Stimulated activated naive CD4-positive, alpha-beta T cell treated with Interleukin-2 at 50 U/mL for 16 hours (primary cell): ENCODE measurements at places on chromosomes 6 and 20.

DNA sequence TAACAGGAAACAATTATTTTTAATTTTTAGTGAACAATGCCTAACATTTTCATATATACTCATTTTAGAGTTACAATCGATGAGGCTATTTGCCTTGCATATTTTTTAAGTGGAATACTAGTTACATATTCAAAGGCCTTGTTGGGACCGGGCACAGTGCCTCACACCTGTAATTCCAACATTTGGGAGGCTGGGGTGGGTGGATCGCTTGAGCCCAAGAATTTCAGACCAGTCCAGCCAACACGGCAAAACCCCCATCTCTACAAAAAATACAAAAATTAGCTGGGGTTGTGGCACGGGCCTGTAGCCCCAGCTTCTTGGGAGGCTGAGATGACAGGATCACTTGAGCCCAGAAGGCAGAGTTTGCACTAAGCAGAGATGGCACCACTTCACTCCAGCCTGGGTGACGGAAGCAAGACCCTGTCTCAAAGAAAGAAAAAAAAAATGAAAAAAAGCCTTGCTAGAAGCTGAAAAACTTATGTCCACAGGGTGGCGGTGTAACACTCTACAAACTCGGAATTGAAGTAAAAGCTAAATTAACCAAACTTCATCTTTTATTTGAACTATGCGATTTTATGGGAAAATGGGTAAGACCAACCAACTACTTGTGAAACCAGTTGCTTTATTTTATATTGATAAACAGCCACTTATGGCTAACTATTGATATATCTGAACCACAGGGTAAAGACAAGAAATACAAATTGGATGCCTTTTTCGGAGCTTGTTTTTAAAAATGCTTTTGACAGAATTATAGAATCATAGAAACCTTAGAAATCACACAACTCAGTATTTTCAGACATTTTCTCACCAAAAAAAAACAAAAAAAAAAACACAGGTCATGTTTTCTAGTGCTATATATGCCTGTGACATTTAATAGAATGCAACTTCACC, 24.1 kb upstream of the ROS1 start:
- peak; percentile 23 for DNase-seq

DNA sequence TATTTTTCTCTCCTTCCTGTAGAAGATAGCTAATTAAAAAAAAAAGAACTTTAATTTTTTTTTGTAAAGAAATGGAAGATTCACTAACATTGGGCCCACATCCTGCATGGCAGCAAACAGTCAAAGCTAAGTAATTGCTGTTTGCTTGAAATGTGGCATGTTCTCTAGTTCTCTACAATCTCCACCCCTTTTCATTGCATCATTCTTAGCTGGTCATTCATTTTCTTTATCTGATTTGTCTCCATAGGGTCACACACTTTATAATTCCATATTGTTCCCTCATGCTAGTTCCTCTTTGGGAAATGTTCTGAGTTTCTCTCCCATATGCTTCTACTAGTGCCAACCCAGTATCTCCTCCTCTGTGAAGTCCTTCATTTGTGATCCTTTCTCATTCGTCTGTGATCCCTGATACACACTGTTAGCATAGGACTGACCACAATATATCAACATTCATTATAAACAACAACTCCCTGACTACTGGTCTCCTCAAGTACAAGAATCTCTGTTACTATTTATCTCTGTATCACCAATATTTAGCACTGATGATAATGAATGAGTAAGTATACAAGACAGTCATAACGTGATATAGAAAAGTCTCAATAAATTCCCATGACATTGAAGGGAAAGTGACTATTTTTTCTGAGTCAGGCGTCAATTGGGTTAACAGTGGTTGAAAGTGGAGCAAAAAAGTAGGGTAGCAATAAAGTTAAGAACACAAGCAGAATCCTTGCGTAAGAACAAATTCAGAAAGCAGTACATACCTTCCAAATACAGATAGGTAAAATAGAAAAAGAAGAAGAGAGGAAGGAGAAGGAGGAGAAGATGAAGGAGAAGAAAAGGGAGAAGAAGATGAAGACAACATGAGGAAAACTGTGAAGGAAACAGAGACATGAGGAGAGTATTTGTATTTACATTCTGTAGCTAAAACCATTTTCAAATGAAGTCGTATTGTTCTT, 33.2 kb upstream of the MYB start:
- DNase-seq = no peak

DNA sequence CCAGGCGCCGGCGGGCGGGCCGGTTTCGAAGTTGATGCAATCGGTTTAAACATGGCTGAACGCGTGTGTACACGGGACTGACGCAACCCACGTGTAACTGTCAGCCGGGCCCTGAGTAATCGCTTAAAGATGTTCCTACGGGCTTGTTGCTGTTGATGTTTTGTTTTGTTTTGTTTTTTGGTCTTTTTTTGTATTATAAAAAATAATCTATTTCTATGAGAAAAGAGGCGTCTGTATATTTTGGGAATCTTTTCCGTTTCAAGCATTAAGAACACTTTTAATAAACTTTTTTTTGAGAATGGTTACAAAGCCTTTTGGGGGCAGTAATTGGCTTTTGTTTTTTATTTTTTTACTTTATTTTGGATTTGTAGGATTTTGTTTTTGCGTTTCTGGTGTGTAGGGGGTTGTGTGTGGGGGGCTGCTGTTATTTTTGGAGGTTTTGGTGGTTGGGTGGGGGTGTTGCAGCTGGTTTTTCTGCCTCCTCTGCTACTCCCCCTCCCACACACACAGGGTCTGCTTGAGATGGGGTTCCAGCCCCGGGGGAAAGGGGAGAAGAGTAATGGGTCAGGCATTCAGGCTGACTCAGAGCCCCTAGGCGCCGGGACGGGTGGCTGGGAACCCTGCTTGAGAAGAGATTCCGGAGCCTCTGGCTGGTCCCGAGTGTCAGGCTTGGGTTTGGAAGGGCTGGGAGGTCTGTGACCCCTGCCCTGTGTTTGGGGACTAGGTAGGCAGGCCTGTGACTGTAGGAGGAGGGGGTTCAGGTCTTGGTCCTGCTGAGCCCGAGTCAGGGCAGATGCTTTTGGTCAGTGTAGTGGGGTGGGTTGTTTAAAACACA, 2.0 kb downstream of the CEBPB start:
- peak; percentile 83 for DNase-seq

- no peak for DNase-seq
Measured at GRCh38 chr20:48092596-48093280, 307.5 kb upstream of the SULF2 start.

- DNase-seq = no peak
Measured at GRCh38 chr6:139776041-139776440, 401.6 kb upstream of the CITED2 start.
